ENCODE measurements at places on chromosomes 13 and 19. TPM values are rescaled to one million over a fixed set of nuclear protein-coding genes. Genes with fewer than 3 reads are reported as not detected.

Gene IZUMO4
- 0.86 TPM for total RNA-seq

Gene ZNF256
- 0.29 TPM for total RNA-seq

Gene ZSCAN22
- 1.2 TPM for total RNA-seq

Gene TMC4
- not detected for total RNA-seq

Gene SLC35E1
- 35.1 TPM for total RNA-seq

Gene ZNF844
- total RNA-seq = 0.86 TPM

Gene ZNF578
- 0.58 TPM for total RNA-seq

Gene BIVM
- 13.6 TPM for total RNA-seq

Gene ZNF728
- not detected for total RNA-seq

Gene SYCN
- not detected for total RNA-seq

Gene NOTCH3
- total RNA-seq = 12.2 TPM

Gene CGB1
- total RNA-seq = not detected

Gene ADAMTSL5
- 12.6 TPM for total RNA-seq

Gene ZNF493
- total RNA-seq = 0.58 TPM

Gene NKPD1
- total RNA-seq = not detected

Gene CRX
- not detected for total RNA-seq

Gene IL12RB1
- 0.18 TPM for total RNA-seq

Gene CFAP97D2
- total RNA-seq = not detected

Gene HCN2
- 1.2 TPM for total RNA-seq

Gene NCCRP1
- total RNA-seq = not detected

Gene DCT
- not detected for total RNA-seq

Gene PSG7
- not detected for total RNA-seq

Gene NCR1
- total RNA-seq = not detected

Gene GARIN5A
- not detected for total RNA-seq

Gene SGCG
- total RNA-seq = not detected

Gene MYO1F
- 0.53 TPM for total RNA-seq

Gene CGB5
- not detected for total RNA-seq

Gene SOX1
- not detected for total RNA-seq

Gene POSTN
- total RNA-seq = 194 TPM

Gene C5AR1
- not detected for total RNA-seq

Gene ZNF506
- 16.4 TPM for total RNA-seq

Gene BEST2
- total RNA-seq = not detected

Gene PBX4
- total RNA-seq = 1.4 TPM

Gene SLC25A41
- not detected for total RNA-seq

Gene ZNF677
- total RNA-seq = 6.9 TPM

Gene ZNF285
- 2.3 TPM for total RNA-seq

Gene EDDM13
- not detected for total RNA-seq

Gene NRTN
- total RNA-seq = 0.86 TPM

Gene TNNI3
- total RNA-seq = not detected

Gene MAST1
- total RNA-seq = 1.4 TPM

All from myometrial cell (primary cell).